Activated T-helper 1 cell treated with anti-CD3 and anti-CD28 coated beads, Interleukin-2, amount 50 U/mL, for 16 hours (primary cell): ENCODE measurements at places on chromosomes 5 and 9.

GRCh38 chr9:133488686-133489252, 9.9 kb upstream of the SLC2A6 start:
- DNase-seq: no peak

DNA sequence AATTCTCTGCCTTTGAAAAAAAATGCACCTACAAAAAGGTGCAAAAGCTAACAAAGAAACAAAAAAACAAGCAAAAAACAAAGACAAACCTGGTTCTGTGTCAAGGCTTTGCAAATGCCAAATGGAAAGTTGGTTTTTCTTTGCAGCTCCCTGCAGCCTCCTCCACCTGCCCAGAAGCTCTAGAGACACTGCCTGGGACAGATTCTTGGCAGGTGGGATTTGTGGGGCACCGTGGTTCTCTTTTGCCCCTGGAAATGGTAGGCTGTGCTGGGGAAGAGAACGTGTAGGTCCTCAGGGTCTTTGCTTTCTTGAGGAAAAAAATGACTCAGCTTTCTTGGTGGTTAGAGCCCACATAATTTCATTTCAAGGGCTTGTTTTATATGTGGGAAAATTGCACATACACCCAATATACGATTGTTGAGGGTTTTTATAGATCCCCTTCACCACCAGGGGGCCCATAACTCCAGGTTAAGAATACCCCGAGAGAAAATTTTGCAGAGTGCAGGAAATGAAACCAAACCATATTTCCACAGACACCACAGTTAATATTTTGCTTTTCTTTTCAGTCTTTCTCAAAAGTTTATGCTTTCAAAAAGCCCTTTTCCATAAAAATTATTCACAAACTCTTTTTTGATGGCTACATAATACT, 58.7 kb downstream of the NXNL2 start:
- peak; percentile 6 for DNase-seq

- no peak for DNase-seq
These were observed 15.7 kb downstream of the PHF2 start for GRCh38 chr9:93592008-93592642.

GRCh38 chr5:68644971-68645370, 429.4 kb downstream of the PIK3R1 start:
- DNase-seq: no peak

- DNase-seq: no peak
These were observed 55.9 kb downstream of the SECISBP2 start for GRCh38 chr9:89374176-89374575.

GRCh38 chr5:166354332-166354731, 1937.1 kb upstream of the WWC1 start:
- no peak for DNase-seq

DNA sequence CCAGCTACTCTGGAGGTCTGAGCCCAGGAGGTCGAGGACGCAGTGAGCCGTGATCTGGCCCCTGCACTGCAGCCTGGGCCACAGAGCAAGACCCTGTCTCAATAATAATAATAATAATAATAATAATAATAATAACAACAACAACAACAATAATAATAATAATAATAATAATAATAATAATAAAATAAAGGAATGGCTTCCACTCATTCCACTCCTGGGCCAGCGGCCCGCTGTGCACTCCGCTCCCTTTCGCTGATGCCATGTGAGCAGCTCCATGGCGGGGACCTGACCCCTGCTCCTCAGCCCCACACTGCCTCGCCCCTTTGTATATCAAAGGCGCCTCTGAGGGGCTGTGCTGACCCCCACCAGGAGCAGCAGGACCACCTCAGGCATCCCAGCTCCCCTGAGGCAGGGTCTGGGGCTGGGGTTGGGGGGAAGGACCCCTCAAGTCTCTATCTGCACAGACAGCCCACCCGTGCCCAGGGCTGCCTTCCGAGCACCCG, 20.0 kb downstream of the GBGT1 start:
- DNase-seq: no peak

- no peak for DNase-seq
These were observed 441.5 kb upstream of the PTGER4 start for GRCh38 chr5:40238066-40238745.

DNA sequence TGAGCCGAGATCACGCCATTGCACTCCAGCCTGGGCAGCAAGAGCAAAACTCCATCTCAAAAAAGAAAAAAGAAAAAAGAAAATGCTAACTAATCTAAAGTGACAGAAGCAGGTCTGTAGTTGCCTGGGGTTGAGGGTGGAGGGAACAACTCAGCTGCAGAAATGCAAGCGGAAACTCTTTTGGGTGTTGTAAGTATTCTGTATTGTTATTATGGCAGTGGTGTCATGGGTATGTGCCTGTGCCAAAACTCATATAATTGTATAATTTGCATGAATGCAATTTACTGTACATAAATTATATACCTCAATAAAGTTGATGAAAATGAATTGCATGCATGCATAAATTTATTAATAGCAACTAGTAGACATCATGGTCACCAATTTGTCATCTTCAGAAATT, 23.0 kb upstream of the RPS23 start:
- no peak for DNase-seq

- no peak for DNase-seq
These were observed 184.6 kb upstream of the PUM3 start for GRCh38 chr9:3028535-3028934.

GRCh38 chr5:169162407-169162806, 138.5 kb downstream of the SLIT3 start:
- no peak for DNase-seq

- DNase-seq: no peak
These were observed 2.0 kb downstream of the S100Z start for GRCh38 chr5:76851728-76852369.

DNA sequence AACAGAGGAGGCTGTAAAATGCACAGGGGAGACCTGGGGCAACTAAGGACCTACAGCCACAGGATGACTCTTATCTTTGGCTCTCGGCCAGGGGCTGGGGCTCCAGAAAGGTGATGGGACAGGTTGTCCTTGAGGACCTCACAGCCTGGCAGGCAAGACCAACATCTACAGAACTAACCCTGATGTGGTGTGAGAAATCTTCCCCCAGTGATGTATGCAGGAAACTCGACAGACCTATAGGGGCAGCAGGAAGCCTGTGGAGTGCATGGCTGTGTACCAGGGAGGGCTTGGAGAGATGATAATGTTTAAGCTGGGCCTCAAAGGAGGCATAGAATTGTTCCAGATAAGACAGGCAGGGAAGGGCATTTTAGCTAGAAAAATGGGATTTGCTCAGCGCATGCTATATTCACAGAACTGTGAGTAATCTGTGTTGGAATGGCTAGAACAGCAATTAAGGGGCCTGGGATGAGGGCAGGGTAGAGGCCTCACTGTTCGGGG, 68.5 kb upstream of the SLC25A51 start:
- no peak for DNase-seq

- DNase-seq: no peak
These were observed 63.7 kb upstream of the PAM start for GRCh38 chr5:102691434-102691833.

GRCh38 chr9:120443489-120443888, 136.5 kb downstream of the CDK5RAP2 start:
- DNase-seq: no peak

DNA sequence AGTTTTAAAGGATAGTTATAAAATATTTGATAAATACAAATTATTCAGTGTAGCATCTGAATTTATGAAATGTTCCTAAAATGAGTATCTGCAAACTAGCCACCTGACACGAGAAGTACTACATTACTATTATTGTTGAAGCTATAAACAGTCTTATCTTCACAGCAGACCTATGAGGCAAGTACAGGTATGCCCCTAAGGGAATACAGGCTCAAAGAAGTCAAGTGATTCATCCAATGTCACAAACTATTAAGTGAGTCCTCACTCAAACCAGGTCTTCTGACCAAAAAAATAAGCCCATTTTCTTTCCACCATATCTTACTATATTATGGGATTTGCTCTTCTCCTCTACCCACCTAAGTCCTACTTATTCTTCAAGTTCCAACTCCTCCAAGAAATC, 28.7 kb downstream of the STRBP start:
- no peak for DNase-seq

- DNase-seq: no peak
These were observed 286.4 kb upstream of the CDH12 start for GRCh38 chr5:23139338-23140171.

GRCh38 chr5:140565780-140566095, 1.1 kb downstream of the SLC35A4 start:
- DNase-seq: no peak

DNA sequence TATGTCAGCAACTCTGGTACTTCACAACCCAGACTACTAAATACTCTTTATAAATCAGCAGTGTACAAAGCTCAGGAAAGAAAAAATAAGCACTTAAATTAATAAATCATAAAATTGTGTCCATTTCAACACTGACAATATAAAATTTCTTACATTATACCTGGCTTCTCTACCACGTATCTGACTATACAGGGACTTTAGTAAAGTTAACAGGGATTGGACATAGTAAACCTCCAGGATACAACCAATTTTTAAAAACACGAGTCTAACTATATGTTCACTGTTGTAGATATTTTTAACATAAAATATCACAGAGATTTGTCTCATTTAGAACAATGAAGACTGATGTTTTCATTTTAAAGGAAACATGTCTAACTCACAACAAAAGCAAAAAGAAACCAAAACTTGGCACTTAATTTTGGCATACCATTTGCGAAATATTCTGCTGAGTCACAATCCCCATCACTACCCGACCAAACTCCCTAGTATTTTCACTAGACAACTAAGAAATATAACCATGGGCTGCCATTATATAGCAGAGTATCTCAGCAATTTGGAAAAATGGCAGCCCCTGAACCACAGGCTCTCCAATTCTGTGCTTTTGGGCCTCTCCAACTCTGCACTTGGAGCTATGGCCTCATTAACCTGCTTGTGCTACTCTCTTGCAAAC, 14.4 kb downstream of the FAM169A start:
- DNase-seq: no peak

GRCh38 chr9:98997604-98998003, 53.9 kb downstream of the COL15A1 start:
- no peak for DNase-seq

DNA sequence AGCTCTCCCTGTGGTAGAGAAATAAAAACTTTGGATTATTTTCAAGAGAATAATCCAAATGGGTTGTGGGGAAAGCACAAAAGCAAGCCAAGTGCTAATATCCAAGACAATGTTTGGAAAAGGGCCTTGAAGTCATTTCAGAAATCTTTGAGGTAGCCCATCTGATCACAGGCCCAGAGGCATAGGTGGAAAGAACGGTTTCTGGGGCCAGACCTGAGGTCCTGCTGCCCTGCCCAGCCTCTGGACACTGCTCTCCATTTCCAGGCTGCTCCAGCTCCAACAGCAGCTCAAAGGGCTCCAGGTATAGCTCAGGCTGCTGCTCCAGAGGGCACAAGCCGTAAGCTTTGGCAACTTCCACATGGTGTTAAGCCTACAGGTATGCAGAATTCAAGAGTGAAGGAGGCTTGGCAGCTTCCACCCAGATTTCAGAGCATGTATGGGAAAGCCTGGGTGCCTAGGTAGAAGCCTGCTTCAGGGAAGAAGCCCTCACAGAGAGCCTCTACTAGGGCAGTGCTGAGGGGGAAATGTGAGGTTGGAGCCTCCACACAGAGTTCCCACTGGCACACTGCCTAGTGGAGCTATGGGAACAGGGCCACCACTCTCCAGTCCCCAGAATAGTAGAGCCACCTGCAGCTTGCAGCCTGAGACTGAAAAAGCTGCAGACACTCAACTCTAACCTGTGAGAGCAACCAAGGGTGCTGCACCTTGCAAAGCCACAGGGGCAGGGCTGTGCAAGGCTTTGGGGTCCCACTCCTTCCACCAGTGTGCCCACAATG, 133.1 kb downstream of the PIK3R1 start:
- DNase-seq: no peak

- no peak for DNase-seq
These were observed 194.2 kb downstream of the ERCC6L2 start for GRCh38 chr9:96069629-96070220.

GRCh38 chr5:95697781-95698681, 15.2 kb upstream of the SPATA9 start:
- no peak for DNase-seq

DNA sequence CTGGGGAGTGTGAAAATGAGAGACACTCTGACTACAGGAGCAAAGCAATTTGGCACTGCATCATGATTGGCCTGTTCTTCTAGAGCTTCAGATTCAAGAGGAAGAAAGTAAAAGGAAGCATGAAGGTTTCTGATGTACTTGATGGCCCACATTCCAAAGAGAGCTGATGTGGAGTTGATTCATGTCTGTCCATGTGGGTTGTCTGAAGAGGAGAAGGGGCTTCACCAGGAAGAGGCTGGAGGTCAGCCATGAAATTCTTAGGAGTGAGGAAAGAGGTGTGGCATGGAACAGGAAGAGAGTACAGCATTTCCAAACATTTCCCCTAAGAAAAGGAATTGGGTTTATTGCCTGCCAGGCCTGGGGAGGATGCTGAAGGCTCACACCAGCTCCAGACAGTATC, 70.7 kb downstream of the PTCD2 start:
- no peak for DNase-seq

- no peak for DNase-seq
These were observed 196.4 kb downstream of the TLE4 start for GRCh38 chr9:79768194-79768593.

- DNase-seq: no peak
These were observed 162.1 kb downstream of the ELAVL2 start for GRCh38 chr9:23663946-23664345.

DNA sequence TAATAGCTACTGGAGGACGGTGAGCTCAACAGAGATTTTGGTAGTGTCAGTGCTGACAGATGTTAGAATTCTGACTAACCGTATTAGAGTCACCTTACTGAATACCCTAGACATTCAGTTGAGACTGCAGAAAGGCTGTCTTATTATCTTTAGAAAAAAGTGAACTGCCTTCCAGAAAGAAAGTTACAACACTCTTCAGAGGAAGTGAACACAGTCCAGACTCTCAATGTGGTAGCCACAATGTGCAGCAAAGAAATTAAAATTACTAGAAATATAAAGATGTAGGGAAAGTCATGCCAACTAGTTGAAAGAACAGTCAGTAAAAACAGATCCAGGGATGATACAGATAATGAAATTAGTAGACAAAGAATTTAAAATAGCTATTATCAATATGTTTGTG, 47.1 kb upstream of the COL15A1 start:
- DNase-seq: no peak

- no peak for DNase-seq
These were observed 182.8 kb upstream of the SLC27A6 start for GRCh38 chr5:128782446-128782845.

DNA sequence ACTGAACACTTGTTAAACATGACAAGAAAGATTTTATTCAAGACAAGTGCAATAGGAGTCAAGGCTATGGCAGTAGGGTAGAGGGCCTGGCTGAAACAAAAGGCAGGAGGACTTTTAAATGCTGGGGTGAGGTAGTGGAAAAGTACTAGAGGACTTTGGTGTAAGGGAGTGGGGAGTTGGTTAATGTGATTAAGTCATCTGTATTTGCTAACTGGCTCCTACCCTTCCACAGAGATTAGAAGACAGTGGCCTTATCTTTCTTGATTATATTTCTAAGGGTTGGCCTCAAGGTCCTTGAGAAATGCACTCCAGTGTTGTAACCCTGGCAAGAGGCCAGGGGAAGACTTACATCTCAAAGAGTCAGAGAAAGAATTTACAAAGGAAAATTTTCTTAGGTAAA, 160.2 kb upstream of the FTMT start:
- no peak for DNase-seq

GRCh38 chr5:159098603-159099436, 896 bp downstream of the EBF1 start:
- no peak for DNase-seq
